ENCODE measurements at places on chromosomes 4 and X.

DNA sequence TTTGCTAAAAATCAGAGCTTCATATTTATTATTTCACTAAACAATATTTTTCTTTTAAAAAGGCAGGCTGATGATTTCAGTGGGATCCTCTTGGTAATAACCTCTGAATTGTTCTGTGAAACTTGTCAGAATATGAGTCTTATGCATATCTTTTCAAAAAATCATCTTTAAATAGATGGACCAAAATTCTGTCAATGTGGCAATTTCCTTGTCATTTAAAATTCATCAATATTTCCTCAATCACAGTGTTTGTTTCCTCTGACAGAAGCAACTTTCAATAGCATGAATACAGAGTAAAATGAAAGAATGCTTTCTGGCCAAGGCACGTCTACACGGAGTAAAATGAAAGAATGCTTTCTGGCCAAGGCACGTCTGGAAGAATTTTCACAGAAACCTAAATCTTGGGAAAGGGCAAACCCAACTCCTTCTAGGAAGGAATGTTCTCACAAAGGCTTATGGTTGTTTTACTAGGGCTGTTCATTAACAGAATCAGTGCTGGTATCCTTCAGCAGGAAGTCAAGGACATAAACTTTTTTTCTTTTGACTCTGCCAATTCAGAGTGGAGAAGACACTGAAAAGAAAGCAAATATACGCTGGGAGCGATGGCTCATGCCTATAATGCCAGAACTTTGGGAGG is 99.0 kb upstream of the GPR34 start:
- no peak for DNase-seq

DNA sequence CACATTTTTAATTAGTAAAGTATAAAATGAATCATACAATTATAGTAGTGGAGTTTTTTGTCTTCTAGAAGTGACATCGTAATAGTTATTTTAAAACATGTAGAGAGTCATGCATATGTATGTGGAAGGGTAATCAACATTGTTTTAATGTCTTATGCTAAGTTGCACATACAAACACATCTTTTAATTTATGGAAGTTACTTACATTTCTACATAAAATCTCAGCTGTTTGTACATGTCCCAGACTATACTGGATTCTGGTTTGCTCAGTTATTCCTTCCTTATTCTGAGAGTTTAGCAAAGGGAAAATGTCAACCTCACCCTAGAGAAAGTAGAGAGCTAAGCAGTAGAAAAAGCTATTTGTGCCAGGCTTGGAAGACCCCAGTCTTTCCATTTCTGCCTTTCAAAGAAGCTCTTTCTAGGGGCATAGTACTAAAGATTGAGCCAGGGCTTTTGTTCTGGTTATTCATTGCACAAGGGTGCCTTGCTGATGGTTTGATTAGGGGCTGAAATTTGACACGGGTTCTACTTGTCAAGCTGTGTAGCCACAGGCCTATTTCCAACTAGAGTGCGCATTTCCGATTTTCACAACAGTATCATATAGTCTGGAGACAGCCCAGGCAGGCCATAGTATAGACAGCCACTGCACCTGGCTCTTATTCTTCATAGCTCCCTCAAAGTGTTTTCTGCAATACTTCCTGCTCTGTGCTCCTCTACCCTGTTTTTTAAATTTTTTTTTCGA is 106.3 kb downstream of the RPA4 start:
- no peak for DNase-seq

DNA sequence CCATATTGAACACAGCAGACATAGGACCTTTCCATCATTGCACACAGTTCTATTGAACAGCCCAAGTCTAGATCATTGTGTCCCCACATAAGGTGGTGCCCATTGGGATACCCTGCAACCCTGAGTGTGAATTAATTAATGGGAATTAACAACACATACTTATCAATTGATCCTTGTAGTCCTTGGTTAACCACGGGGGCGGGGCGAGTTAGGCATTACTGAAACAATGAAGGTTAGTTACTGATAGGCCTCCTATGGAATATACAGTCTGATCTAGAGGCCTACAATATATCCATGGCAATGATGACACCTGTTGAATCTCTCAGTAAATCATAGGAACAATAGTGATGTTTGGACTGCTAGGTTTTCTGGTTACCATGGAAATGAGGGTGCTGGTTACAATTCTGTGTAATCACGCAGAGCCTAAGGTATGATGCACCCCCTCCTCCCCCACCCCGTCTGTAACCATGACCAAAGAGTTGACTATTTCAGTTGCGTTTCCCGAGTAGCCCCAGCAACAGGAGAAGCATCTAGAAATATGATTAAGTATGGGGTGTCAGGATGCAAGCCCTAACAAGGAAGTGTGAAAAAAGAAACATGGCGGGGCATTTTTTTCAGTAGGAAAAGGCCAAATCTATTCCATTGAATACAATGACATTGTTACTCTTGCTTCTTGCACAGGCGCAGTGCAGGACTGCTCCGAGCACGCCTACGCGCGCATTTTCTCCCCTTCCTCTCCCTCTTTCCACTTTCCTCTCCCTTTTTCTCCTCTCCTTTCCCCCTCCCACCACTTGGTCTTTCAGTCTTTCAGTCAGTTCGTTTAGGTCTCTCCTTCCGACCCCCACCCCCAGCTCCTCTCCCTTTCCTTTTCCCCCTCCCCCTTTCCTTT is 677 bp upstream of the NONO start:
- no peak for DNase-seq

- no peak for DNase-seq
These were observed 72.1 kb downstream of the CLNK start for GRCh38 chr4:10612476-10612875.

DNA sequence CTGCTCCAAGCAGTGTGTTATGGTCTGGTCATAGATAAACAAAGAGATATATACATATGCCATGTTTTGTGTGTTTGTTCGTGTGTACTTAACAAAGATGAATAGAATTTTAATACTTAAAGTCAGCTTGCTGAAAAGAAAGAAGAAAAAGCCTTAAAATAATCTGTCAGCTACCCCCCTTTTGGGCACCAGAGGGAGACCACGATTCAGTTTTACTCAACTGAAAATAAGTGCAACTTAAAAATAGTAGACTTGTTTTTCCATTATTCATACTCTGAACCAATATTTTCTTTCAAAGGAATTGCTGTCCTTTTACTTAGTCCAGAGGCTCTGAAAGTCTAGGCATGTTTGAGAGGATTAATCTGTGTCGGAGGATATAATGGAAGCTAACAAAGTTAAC is 181.7 kb upstream of the AGTR2 start:
- no peak for DNase-seq

- no peak for DNase-seq
These were observed 38.5 kb upstream of the STPG2 start for GRCh38 chr4:98181809-98182208.

DNA sequence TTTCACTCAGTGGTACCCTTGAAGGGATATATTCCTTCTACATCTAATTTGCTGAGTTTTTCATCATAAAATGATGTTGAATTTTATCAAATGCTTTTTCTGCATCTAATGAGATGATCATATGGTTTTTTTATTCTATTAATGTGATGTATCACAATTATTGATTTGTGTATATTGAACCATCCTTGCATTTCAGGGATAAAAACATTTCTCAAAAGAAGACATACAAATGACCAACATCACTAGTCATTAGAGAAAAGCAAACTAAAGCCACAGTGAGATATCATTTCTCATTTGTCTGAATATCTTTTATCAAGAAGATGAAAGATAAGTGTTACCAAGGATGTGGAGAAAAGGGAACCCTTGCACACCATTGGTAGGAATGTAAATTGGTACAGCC is 65.7 kb upstream of the MXD4 start:
- DNase-seq: no peak

- no peak for DNase-seq
These were observed 832.1 kb upstream of the INTU start for GRCh38 chr4:126800575-126801141.

- no peak for DNase-seq
These were observed 16.7 kb downstream of the IRF2 start for GRCh38 chr4:184457535-184458249.

- DNase-seq: no peak
These were observed 685 bp downstream of the COMMD8 start for GRCh38 chr4:47462799-47463234.

DNA sequence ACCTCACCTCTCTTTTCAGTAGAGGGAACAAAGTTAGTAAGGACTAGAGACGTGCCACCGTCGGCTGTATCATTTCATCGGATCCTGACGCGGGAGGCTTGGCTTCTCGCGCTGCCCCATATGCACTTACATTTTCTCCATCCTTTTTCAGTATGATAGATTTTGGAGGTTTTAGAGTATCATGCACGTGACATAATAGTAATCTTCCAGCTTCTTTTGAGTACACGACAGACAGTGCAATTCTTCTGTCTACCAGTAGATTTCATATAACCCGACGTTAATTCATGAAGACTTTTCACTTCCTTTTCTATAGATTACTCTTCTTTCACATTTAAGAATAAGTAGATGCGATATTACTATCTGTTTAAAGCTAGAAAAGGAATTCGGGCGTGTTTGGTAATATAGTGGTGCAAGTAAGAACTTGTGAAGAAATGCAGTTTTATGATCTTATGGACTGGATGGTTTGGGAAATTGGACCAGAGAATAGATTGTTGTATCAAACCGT is 1.0 kb downstream of the CDS1 start:
- DNase-seq: no peak

- DNase-seq: no peak
These were observed 419.1 kb upstream of the LCORL start for GRCh38 chr4:18440527-18441202.

- no peak for DNase-seq
These were observed 739.3 kb upstream of the FTHL17 start for GRCh38 chrX:31811106-31811505.

GRCh38 chr4:112908511-112908910 is 140.9 kb upstream of the ANK2 start:
- no peak for DNase-seq

DNA sequence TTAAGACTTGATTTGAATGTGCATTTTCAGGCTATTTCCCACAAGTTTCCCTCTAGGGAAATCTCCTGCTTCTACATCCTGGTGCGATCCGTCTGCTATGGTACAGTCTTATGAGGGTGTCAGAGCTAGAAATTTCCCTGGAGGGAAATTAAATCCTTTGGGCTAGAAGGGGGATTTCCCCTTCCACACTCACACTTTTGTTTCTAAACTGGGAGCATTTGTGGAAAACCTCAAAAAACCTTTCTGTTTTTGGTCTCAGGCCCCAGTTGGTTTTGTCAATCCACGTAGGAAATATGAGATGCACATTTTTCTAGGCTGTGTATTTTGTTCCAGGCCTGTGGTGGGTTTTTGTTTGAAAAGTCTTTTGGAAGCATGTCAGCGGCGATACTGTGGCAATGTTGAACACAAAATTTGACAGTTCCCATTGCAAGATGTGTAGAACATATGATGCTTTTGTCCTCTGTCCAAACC is 17.8 kb downstream of the HMGB3 start:
- DNase-seq: no peak

DNA sequence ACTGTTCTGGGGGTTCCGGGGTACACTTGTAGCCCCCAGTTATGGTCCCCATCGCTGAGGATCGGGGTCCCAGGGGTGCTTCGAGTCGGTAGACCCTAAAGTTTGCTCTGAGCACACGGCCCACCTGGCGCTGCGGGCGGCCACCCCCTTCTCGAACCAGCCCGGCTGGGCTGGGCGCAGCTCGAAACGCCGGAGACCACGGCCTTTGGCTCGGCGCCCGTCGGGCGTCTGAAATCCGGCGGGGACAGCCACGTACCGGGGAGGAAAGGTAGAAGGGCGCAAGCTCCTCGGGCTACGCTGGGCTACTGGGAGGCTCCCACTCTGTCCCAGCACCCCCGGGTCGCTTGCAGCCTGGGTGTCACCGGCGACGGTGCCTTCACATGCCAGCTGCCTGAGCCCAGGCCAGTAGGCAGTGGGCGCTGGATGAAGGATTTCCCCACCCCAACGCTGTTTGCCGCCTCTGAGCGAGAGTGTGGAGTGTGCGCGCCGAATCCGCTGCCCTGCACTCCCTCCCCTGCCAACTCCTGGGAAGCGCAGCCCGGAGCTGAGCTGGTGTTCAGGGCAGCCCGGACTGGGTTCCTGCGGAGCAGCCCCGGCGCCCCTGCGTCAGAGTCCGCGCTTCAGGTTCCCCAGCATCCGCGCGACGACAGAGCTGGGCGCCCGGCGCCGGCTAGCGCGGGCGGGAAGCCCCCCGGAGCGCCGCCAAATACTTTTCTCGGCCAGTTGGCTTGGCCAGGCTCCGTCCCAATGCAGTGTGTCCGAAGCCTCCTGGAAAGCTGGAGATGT is 637 bp downstream of the MAMLD1 start:
- no peak for DNase-seq

GRCh38 chr4:158946825-158947224 is 156.1 kb upstream of the RAPGEF2 start:
- DNase-seq: no peak
